ENCODE measurements at places on chromosomes 2 and 18.

GRCh38 chr18:36382854-36383253, 85.3 kb downstream of the FHOD3 start:
- no peak for DNase-seq

DNA sequence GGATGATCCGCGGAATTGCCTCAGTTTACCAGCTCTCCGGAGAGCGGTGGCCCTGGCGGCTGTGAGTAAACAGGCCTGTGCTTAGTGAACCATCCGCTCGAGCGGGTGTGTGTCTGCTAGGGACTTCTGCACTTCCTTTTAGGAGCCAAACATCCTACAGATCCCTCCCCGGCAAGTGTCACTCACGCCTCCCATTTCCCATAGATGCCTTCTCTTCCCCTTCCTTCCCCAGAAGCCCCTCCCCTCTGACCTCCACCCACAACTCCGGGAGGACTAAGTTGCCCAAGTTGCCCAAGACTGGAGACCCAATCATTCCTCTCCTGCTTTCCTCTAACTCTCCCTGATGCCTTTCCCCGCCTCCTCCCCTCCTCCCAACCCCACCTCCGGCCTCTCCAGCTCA, 2.9 kb downstream of the C1QL2 start:
- peak; percentile 83 for DNase-seq

DNA sequence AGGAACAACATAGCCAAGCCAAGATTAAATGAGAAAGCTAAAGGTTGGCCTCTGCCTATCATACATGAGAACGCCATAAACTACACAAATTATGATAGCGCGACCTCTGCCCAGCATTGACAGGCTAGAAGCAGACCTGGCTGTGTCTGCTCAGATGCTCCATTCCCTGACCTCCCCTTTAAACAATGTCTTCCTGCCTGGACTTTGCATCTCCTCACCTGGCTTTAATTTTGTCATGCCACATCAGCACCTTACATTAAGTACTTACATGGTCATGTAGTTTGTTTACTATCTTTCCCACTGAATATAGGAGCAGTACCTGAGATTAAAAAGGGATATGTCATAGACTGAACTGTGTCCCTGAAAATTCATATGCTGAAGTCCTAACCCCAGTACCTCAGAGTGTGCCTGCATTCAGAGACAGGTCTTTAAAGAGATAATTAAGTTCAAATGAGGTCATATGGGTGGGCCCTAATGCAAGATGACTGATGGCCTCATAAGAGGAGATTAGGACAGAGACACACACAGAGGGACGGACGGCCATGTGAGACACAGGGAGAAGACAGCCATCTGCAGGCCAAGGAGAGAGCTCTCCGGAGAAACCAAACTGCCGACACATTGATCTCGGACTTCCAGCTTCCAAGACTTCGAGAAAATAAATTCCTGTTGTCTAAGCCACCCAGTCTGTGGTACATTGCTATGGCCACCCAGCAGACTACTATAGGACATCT, 103.7 kb downstream of the BIN1 start:
- no peak for DNase-seq

GRCh38 chr2:127398239-127398590, 10.4 kb upstream of the MAP3K2 start:
- peak; percentile 80 for DNase-seq

Measured in inflammatory macrophage (primary cell).